ENCODE measurements at places on chromosomes 11 and 22.

DNA sequence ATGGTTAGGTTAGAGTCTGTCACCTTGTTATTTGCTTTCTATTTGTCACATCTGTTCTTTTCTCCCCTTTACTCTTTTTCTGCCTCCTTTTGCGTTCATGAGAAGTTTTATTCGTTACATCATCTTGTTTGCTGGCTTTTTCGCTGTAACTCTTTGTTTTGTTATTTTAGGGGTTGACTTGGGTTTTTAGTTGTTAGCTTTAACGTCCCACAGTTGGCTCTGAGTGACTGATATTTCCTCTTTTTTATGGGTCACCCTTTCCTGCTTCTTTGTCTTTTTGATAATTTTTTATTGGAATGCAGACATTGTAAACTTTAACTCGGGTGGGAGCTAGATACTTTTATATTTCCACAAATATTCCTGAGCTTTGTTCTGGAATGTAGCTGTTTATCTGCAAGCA, 13.3 kb upstream of the TNNT3 start:
- no peak for DNase-seq

DNA sequence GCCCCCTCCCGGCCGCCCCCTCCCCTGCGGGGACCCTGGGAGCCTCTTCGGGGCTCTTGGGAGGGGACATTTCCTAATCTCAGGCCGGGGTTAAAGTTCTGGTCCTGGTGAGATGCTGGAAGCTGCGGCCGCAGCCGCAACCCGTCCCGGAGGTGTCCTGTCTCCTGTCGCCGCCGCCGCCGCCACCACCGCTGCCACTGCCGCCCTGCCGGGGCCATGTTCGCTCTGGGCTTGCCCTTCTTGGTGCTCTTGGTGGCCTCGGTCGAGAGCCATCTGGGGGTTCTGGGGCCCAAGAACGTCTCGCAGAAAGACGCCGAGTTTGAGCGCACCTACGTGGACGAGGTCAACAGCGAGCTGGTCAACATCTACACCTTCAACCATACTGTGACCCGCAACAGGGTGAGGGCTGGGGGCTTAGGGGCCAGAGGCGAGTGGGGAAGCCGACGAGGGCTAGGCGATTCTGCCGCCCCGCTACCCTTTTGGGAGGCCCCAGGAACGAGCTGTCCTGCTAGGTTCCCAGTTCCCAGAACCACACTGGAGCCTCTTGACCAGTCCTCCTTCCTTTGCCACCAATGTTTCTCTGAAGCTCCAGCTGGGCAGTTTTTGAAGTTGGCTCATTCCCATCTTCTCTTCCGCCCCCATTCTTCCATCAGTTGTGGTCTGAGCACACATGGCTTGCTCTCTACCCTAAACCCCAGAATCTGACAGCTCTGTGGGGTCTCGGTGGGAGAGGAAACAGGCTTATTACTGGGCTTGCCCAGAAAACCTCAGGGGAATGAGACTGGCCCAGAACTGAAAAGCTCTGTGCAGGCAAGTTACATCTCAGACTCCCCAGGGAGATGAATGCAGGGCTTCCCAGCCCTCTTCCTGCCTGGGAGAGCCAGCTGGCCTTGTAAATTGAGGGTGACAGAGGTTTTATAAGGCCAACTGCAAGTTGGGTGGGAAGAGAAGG, 781 bp downstream of the SIDT2 start:
- DNase-seq, result peak; percentile 29

GRCh38 chr11:36870361-36870760, 272.3 kb upstream of the RAG2 start:
- DNase-seq, result no peak

GRCh38 chr11:69928121-69928520, 108.9 kb upstream of the FGF3 start:
- no peak for DNase-seq

GRCh38 chr11:67158221-67158620, 39.2 kb downstream of the KDM2A start:
- no peak for DNase-seq

- DNase-seq, result no peak
Measured at GRCh38 chr11:72278905-72279304, 34.9 kb upstream of the PHOX2A start.

GRCh38 chr11:46684367-46684766, 16.1 kb downstream of the ARHGAP1 start:
- DNase-seq, result no peak

- no peak for DNase-seq
Measured at GRCh38 chr11:23181022-23181807, 320.9 kb upstream of the CCDC179 start.

DNA sequence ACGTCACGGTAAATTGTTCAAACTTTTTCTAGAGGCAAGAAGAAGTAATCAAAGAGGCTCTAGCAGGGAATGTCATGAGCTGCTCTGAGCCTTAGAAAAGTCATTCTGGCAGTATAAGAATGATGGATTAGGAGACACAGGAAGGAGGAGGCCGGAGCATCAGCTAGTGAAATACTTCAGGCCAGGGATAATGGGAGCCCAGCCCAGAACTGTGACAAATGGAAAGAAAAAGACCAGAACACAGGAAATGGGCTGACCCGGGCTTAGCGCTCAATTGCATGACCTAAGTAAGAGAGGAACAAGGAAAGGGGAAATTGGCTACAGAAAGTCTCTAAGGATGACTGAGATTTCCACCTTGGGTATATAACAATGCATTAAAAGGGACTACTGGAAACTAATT, 108.6 kb downstream of the LARGE1 start:
- no peak for DNase-seq

DNA sequence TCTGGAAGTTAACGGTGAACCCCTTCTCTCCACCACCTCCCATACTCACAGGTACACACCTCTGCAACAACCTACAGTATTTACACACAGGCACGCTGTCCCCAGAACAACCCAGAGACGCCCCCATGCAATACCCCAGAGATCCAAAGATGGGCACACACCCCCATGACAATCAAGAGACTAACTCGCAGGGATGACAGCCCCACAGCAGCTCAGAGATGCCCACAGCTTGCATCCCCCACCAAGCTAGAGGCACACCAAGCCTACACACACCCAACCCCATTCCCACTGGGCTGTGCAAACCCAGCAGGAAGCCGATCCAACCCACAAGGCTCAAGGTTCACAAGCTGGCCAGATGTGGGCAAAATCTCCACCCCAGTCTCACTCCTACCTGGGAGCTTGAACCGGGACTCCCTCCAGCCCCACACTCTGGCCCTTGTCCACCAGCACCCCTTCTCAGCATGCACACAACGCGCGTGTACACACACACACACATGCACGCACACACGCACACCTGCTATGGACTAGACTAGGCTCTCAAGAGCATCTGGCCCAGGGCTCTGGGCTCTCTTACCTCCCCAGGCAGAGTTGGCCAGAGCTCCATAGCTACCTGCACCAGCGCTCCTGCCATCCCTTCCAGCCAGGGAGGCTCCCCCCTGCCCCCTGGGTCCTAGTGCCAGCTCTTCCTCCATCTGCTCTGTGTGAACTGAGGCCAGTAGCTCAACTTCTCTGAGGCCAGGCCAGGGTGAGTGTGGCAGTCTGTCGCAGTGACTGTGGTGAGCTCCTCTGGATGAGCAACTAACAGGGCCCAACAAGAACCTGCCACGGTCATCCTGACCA, 11.5 kb downstream of the STARD10 start:
- peak; percentile 54 for DNase-seq

- no peak for DNase-seq
Measured at GRCh38 chr11:29957431-29957830, 59.4 kb downstream of the KCNA4 start.

DNA sequence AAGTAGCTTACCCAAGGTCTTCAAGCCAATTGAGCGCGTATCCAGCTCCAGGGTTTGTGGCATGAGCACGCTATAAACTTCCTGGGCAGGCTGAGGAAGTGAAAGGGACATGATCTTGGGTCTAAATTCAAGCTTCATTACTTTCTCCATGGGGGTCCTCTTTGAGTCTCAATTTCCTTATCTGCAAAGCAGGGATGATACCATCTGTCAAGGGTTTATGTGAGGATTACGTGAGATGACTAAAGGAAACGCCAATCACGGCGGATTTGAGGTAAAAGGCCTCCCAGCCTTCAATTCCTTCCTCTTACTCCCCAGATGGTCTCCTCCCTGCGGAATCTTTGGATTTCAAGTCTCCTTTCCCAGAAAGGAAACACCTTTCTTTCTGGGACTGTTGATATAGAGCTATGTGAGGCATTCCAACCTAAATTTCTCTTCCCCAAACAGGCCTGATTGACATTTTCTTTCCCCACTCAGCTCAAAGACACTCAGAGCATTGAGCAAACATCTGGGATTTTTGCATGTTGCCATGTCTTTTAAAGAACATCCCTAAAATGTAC, 474.4 kb downstream of the INSC start:
- no peak for DNase-seq

DNA sequence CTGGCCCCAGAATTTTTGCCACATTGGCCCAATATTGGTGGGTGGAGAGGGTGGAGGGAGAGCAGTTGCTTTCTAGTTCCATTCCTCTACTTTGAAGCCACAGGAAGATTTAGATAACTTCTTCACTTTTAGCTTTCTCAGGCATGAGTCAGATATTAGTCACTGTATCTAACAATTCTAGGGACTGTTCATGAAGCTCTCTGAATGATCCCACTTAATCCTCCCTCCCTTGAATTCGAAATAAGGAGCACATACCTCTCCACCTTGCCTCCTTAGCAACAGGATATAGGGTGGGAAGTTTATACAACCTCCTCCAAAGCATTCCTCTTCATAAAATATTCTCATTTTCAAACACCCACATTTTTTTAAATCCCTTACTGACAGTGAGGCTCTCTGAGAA, 13.5 kb downstream of the FSHB start:
- DNase-seq, result no peak

GRCh38 chr11:47003180-47003877, 66.8 kb downstream of the CSTPP1 start:
- no peak for DNase-seq

GRCh38 chr22:45413013-45413367, 409 bp downstream of the SMC1B start:
- no peak for DNase-seq

DNA sequence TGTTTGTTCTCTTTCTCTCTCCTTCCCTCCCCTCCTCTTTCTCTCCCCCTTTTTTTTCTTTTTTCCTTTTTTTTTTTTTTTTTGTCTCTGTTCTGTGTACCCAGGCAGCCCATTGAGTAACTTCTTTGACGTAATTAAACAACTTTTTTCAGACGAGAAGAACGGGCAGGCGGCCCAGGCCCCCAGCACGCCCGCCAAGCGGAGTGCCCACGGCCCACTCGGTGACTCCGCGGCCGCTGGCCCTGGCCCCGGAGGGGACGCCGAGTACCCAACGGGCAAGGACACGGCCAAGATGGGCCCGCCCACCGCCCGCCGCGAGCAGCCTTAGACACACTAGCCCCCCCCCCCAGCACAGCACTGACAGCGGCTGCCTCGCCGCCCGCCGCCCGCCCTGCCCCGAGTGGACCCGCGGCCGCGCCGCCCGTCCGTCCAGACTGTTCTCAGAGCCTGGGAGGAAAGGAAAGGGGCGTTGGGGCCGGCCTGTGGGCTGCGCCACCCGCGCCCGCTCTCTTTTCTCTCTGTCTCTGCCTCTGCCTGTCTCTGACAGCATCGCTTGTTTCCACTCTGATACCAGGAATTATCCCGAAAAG, 26.1 kb downstream of the MOB2 start:
- DNase-seq, result no peak

- DNase-seq, result no peak
Measured at GRCh38 chr22:46076651-46077339, 73.5 kb upstream of the PPARA start.

DNA sequence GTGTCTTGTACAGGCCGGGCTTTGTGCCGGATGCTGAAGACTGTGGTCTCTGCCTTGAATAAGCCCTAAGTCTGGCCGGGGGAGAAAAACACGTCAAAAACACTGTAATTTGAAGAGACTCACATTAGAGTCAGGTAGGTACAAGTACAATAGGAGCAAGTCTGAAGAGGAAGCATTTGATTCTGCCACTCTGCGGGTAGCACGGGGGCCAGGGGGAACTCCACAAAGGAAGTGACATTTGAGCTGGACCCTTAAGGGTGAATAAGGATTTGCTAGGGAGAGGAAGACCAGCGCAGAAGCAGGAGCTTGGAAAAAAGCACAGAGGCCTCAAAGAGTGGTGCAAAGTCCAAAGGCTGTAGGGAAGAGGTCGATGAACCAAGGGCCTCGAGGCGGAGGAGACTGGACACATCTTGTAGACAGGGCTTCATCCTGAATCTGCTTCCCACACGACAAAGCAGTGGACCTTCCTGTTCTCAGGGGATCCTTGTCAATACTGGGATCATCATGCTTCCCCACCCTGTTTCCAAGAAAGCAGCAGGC, 38.7 kb downstream of the BUD13 start:
- DNase-seq, result no peak

GRCh38 chr11:131499199-131499598, 128.8 kb downstream of the NTM start:
- DNase-seq, result no peak

DNA sequence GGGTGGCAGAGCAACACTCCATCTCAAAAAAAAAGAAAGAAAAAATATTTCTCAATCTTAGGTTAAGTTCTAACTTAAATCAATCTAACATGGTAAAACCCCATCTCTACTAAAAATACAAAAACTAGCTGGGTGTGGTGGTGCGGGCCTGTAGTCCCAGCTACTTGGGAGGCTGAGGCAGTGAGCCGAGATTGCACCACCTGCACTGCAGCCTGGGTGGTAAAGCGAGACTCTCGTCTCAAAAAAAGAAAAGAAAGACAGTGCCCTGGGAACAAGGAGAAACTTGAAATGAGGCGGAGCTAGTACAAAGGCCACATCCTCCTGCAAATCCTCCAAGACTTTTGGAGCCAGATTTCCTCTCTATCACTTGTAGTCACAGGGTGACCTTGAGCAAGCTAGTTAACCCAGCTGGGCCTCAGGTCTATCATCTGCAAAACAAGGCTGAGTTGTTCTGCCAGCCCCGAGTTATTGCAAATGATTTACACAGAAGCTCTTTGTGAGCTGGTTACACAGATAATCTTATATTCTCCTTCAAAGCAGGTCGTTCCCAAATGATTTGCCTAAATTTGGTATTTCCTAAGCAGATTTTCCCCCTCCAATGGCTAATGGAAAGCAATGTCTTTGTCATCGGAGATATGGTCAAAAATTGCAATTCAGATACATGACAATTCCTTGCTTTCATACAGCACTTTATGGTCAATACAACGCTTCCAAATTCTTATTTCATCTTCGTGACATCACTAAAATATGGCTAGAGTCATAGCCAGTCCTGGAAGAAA, 1.9 kb downstream of the ANKRD54 start:
- DNase-seq, result no peak

- DNase-seq, result no peak
Measured at GRCh38 chr11:118883368-118884071, at the start of gene CXCR5. Gene CXCR5 (plus strand): TSS chr11:118883892. CDS start chr11:118883942, 50 bp downstream.

All from NCI-H1105 (cell line).